Stimulated activated CD8-positive, alpha-beta memory T cell treated with anti-CD3 and anti-CD28 coated beads, Interleukin-7, amount 100 ng/mL, for 1 hour (primary cell): ENCODE measurements at places on chromosomes 4 and X.

- DNase-seq = no peak
Measured at GRCh38 chrX:129233786-129234185, 289.5 kb downstream of the SMARCA1 start.

- no peak for DNase-seq
Measured at GRCh38 chrX:11321986-11322385, 28.8 kb downstream of the AMELX start.

- DNase-seq = no peak
Measured at GRCh38 chrX:130330706-130331105, 9.0 kb upstream of the SLC25A14 start.

DNA sequence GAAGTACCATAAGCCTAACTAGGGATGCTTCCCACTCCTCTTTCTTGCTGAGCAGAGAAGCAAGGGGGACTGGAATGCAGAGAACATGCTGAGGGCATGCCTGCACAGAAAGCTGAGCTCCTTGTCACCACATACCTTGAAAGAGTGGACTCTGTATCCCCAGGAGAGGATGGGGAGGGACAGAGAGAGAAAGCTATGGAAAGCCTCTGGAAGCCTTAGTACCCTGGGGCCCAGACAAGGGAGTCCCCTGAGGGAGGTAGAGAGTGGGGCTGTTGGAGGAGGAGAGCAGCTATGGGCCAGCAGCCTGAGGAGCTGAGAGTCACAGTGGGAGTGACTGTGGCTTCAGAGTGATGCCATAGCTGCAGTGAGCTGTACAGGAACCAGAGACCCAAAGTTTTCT is 77.9 kb downstream of the RTL9 start:
- no peak for DNase-seq

- no peak for DNase-seq
Measured at GRCh38 chrX:112457788-112458187, 221.9 kb downstream of the LHFPL1 start.

DNA sequence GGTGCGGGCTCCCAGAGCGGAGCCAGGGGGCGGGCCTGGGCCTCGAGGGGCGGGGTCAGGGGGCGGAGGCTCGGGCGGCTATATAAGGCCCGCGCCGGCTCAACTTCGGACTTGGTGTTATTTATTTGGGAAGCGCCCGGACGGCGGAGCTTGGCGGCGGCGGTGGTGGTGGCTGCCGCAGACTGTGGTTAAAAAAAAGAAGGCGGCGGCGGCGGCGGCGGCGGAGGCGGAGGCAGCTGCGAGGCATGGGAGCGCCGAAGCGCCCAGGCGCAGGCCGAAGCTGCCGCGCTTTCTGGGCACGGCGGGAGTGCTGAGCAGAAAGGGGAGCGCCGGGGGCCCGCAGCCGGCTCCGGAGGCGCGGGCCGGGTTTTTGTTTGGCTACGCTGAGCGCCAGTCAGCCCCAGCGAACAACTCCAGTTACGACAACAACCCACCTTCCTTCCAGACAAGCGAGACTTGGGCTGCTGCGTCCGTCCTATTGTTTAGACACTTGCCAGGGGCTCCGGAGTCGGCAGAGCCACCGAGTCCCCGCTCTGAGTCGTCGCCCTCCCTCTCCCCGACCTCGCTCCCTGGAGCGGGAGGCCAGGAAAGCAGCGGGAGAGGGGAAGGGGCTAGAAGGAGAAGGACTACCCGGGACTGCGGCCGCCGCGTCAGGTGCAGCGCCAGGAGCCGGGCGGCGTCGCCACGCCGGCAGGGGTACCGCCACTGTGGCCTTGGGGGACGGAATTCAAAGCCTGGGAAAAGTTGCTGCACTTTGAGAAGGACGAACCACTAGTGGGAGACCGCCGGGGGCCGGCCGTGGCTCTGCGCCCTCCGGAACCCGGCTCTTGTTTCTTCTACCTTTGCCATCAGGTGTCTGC is at the start of gene SLIT2:
TSS of gene SLIT2 (plus strand) at position 110 of the 860 bp plus-strand sequence. CDS start 1,911 bp downstream, outside the sequence.
- no peak for DNase-seq

DNA sequence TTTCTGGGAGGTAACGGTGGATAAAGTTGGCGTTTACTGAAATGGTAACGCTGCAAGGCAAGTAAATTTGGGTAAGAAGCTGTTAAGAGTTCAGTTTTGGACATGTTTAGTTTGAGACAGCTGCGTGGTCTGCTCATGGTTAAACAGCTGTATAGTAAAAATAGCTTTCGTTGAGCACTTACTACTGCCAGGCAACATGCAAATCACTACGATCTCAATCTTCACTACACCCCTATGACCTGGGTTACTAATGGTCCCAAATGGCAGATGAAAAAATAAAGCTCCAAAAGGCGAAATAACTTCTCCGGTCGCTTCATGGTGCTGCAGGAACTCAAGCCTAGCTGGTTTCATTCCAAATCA is 22.2 kb downstream of the FABP2 start:
- no peak for DNase-seq

DNA sequence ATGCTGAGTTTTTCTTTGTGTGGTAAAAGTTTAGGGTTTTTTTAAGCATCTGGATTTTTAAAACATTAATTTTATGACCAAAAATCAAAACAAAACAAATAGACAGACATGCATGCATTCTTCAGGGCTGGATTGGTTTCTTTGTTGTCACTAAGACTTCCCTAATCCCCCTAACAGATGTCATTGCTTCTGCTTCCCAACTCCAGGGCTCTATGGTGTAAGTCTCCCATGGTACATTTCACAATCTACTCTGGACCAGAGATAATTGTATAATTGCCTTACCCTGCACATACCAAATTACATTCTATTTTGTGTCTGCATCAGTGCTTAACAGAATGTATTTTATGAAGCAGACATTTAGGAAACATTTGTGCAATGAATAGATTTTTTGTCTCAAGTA is 529.1 kb upstream of the SMIM31 start:
- no peak for DNase-seq

- no peak for DNase-seq
Measured at GRCh38 chr4:41792166-41792565, 43.6 kb upstream of the PHOX2B start.

DNA sequence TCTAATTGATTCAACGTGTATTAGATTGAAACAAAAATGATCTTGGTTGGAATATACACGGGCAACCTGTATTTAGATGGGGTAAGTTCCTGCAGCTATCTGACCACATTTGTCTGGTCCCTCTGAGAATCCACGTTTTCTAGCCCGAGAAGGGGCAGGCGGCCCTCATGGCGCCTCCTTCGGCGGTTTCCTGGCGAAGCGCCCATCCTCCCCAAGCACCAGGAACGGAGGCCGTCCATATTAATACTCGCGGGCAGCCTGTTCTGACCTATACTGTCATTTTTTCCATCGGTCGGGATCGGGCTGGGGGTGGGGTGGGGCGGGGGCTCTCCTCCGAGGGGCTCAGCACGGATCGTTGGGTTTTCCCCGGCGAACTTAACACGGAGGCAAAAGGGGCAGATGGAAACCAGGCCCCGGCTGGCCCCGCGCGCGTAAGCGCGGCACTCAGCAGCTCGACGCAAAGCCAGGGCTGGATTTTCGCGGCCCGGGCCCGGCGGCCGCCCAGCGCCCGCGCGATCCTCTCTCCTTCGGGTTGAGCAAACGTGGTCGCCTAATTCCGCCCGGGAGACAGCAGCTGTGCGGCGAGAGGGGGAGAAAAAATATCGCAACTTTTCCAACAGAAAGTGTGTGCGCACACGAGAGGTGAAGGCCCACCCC is 77.2 kb upstream of the BCOR start:
- no peak for DNase-seq

DNA sequence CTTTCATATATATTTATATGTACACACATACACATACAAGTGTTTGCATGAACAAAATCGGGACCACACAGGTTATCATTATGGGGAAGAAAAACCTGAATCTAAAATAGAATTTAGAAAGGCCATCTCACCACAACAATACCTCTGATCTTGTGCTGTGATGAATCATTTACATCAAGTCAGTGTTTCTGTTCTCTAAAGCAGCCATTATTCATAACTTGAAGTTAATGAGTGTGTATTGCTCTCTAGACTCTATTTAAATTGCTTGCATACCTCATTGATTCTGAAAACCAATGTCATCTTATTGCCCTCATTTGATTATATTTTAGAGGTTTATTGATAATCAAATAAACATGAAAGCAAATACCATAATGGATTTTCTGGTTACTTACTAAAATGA is 71.6 kb downstream of the FAM114A1 start:
- DNase-seq = no peak

DNA sequence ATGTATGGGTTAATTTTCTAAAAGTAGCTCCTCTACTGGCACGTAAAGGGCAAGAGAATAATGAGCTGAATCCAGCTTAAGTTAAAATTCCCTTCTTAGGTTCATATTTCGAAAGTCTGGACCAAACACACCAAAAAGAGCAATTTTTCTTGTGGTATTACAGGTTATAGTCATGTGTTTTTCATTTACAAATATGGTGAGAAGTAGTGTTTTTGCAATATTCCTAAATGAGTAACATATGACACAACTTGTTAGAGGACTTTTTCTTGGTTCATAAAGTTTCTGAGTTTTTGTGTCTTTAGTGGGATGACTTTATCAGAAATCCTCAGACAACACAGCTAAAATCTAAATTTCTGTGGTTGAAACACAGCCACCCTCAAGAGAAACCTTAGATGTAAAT is 172.1 kb downstream of the AFF2 start:
- DNase-seq = no peak

DNA sequence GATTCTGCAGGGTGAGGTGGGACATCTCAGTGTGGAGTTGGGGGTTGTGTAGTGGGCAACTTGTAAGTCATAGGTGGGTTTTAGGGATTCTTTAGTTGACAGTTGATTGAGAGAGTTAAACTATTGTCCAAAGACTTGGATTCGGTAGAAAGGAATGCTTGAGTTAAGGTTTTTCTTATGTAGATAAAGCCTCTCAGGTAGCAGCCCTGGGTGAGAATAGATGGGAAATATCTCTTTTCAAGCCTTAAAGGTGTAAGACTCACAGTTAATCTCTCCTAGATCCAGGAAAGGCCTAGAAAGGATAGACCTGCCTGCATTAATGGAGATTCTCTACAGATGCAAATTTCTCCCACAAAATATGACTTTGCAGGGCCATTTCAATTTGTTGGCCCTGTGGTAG is 108.4 kb downstream of the ARSJ start:
- DNase-seq = no peak

GRCh38 chr4:94399721-94400120 is 52.0 kb upstream of the PDLIM5 start:
- DNase-seq = no peak

DNA sequence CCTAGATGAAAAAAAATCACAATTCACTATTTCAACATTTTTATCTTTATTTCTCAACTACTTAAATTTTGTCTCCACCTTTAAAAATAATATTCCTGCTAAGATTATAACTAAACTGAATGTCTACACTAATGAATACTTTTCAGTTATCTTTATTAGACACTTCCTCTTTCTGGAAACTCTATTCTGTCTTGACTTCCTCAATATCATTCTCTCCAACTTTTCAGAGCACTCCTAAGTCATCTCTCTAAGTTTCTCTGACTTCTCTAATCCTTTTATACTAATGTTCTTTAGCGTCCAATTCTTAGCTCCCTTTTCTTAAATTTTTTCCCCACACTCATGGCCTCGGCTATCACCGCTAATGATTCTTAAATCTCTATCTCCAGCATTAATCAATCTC is 374.2 kb downstream of the FBXO8 start:
- DNase-seq = no peak
